ENCODE measurements at places on chromosomes 5 and 9.

DNA sequence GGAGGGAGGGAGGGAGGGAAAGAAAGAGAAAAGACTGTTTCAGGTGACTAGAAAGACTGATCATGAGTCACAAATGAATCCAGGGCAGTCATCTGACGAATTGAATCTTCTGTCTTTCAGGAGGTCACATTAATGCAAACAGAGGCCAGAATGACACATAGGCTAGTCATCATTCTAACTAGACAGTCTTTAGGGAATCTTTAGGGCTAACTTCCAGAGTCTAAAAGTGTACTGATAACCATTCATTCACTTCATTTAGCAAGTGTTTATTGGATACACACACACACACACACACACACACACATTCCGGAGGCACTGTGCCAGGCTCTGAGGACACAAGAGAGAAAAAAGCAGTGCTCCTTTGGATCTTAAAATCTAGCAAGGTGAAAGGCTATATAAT lies 156.7 kb downstream of the EBF1 start:
- no peaks in the 10 kb centered on the region for H3K36me3 ChIP-seq
- no peak overlapping the region for H3K27ac ChIP-seq
- H3K4me3 ChIP-seq: no peak overlapping the region
- no peaks in the 10 kb centered on the region for H3K27me3 ChIP-seq
- H3K4me1 ChIP-seq: 0 out of 2 replicates have a peak, but pooled peaks cover 4% of the 10 kb centered on the region
- DNase-seq: peak; percentile 91

GRCh38 chr5:154312576-154312975 lies 122.0 kb downstream of the GALNT10 start:
- peak; percentile 40 for DNase-seq
- peaks cover 10% of the 10 kb centered on the region for H3K4me1 ChIP-seq
- H3K27ac ChIP-seq: no peak overlapping the region
- no peaks in the 10 kb centered on the region for H3K36me3 ChIP-seq
- no peaks in the 10 kb centered on the region for H3K27me3 ChIP-seq

DNA sequence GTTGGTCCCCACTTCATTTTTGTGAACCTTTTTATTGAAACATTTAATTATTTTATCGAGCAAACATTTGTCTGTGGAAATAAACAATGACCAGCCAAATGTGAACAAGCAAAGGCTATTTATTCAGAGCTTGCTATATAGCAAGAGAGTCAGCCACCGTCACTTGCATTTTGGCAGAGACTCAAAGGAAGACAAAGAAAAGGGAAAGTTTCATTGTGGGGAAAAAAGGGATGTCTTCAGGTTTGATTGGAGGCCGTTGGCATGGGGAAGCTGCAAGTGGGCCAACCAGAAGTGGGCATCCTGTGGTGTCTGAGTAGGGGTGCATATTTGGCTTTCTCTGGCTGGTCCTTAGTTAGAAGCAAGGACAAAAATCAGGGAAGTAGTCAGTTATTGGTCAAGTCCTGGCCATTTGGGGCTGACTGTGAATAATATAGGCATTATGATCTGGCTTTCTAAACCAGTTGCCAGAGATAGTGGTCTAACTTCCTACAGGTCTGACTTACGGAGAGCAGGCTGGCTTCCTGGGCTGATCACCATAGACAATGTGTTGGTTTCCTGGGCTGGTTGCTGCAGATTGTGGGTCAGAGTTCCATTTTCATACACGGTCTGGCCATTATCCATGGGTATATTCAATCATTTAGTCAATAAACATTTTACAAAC lies 16.6 kb downstream of the ENC1 start:
- no peaks in the 10 kb centered on the region for H3K27me3 ChIP-seq
- peaks cover 5% of the 10 kb centered on the region for H3K36me3 ChIP-seq
- H3K4me1 ChIP-seq: no peaks in the 10 kb centered on the region
- no peak for DNase-seq
- no peak overlapping the region for H3K27ac ChIP-seq

DNA sequence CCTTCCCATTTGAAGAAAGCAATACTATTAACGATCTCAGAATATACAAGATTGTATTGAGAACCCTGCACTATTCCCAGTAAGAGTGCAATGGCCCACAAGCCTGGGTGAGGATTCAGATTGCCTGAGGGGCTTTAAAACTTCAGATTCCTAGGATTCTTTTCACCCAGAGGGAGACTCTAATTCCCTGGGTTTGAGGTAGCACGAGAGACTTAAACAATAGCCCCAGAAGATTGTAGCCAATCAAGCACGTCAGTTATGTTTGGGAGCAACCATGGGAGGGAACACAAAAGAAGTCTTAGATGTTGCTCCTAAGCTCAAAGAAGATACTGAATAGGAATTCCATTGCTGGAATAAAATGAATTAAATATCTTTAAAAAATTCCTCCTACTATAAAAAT lies 17.9 kb downstream of the MRPS27 start:
- no peak for DNase-seq
- H3K4me1 ChIP-seq: no peaks in the 10 kb centered on the region
- H3K36me3 ChIP-seq: no peaks in the 10 kb centered on the region
- no peaks in the 10 kb centered on the region for H3K27me3 ChIP-seq
- H3K27ac ChIP-seq: no peak overlapping the region

- H3K4me3 ChIP-seq: no peak overlapping the region
- H3K27ac ChIP-seq: no peak overlapping the region
- H3K27me3 ChIP-seq: no peaks in the 10 kb centered on the region
- peaks cover 10% of the 10 kb centered on the region for H3K36me3 ChIP-seq
- no peak for DNase-seq
These were observed 25.9 kb downstream of the KIF2A start for GRCh38 chr5:62331921-62332320.

- H3K27me3 ChIP-seq: no peaks in the 10 kb centered on the region
- no peaks in the 10 kb centered on the region for H3K4me1 ChIP-seq
- no peak overlapping the region for H3K4me3 ChIP-seq
- peak; percentile 74 for DNase-seq
These were observed 1.7 kb upstream of the KLHL3 start for GRCh38 chr5:137737349-137738131.

- DNase-seq: no peak
- H3K27me3 ChIP-seq: no peaks in the 10 kb centered on the region
- peaks cover 18% of the 10 kb centered on the region for H3K4me1 ChIP-seq
These were observed 36.1 kb upstream of the COL5A1 start for GRCh38 chr9:134605351-134605965.

DNA sequence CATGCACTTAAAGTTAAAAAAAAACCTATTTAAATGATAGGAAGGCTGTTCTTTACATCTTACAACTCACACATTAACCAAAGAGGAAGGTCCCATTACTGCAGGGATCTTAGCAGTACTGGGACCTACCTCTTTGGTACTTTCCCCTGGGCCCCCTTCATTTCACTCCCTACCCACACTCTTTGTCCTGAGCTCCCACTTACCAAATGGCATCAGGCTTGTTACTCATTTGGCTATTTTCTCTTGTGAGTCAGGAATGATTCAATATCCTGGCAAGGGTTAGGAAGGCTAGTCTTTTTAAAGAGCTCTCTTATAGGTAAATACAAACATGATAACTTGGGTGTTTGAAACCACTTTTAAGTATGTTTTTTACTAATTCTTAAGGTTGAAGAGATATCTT lies 117.4 kb upstream of the ELL2 start:
- H3K27me3 ChIP-seq: no peaks in the 10 kb centered on the region
- H3K27ac ChIP-seq: peak overlapping the region; percentile 67
- DNase-seq: peak; percentile 97
- H3K4me1 ChIP-seq: peaks cover 14% of the 10 kb centered on the region
- no peaks in the 10 kb centered on the region for H3K36me3 ChIP-seq

GRCh38 chr9:125594223-125594610 lies 112.8 kb downstream of the MAPKAP1 start:
- H3K27ac ChIP-seq: no peak overlapping the region
- H3K4me1 ChIP-seq: peaks cover 2% of the 10 kb centered on the region
- DNase-seq: no peak
- H3K4me3 ChIP-seq: no peak overlapping the region
- no peaks in the 10 kb centered on the region for H3K27me3 ChIP-seq
- no peaks in the 10 kb centered on the region for H3K36me3 ChIP-seq

GRCh38 chr9:124122813-124123462 lies 111.4 kb downstream of the LHX2 start:
- no peak overlapping the region for H3K27ac ChIP-seq
- no peak overlapping the region for H3K4me3 ChIP-seq
- no peaks in the 10 kb centered on the region for H3K36me3 ChIP-seq
- H3K4me1 ChIP-seq: no peaks in the 10 kb centered on the region

DNA sequence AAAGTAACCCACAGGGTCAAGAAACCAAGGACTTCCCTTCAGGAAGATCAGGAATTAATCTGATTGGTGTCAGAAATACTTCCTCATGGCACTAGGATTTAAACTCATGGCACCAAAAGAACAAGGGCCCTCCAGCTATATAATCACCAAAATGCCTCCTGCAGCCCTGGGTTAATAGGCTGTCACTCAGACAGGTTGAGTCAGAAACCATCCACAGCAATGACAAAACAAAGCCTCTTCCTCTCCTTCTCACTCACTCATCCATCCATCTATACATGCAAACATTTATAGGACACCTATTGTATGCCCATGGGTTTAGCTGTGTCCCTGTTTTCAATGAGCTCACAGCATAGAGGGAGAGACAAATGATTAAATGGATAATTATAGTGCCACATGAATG lies 62.5 kb upstream of the SPOCK1 start:
- H3K36me3 ChIP-seq: no peaks in the 10 kb centered on the region
- no peaks in the 10 kb centered on the region for H3K27me3 ChIP-seq
- H3K4me1 ChIP-seq: peaks cover 3% of the 10 kb centered on the region
- no peak overlapping the region for H3K27ac ChIP-seq

DNA sequence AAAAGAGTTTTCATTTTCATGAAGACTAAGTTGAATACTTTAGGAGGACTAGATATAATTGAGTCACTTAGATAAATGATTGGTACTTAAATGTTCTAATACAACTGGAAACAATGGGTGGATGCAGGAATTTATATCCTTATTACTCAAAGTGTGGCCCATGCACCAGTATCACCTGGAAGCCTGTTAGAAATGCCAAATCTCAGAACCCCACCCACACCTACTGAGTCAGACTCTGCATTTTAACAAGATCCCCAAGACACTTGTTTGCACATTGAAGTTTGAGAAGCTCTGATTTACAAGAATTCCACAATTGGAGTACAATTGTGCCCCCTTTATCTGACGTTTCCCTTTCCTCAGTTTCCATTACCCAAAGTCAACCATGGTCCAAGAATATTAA lies 239.0 kb downstream of the AUH start:
- DNase-seq: no peak
- H3K4me1 ChIP-seq: peaks cover 28% of the 10 kb centered on the region
- H3K36me3 ChIP-seq: no peaks in the 10 kb centered on the region
- no peak overlapping the region for H3K27ac ChIP-seq

DNA sequence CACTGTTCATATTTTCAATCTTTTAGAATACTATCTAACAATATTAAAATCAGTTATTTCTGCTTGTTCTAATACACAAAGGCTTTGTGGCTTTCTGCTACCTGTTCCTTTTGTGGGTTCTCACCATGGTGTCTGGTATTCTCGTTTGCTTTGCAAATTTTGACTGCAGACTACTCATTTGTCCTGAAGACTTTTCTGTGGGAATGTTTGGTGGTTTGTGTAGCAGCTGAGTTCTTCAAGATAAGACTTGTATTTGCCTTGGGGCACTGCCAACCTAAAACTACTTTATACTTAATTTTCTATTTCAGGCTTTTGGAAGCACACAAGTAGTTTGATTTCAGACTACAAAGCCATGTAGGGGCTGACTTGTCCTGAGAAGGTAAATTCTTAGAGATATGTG lies 11.1 kb downstream of the IL33 start:
- H3K36me3 ChIP-seq: no peaks in the 10 kb centered on the region
- peaks cover 4% of the 10 kb centered on the region for H3K27me3 ChIP-seq
- no peak overlapping the region for H3K4me3 ChIP-seq
- DNase-seq: peak; percentile 44

GRCh38 chr9:126624912-126625311 lies 11.2 kb downstream of the LMX1B start:
- H3K27ac ChIP-seq: no peak overlapping the region
- no peaks in the 10 kb centered on the region for H3K4me1 ChIP-seq
- no peak overlapping the region for H3K4me3 ChIP-seq
- H3K27me3 ChIP-seq: peaks cover 94% of the 10 kb centered on the region
- DNase-seq: no peak

DNA sequence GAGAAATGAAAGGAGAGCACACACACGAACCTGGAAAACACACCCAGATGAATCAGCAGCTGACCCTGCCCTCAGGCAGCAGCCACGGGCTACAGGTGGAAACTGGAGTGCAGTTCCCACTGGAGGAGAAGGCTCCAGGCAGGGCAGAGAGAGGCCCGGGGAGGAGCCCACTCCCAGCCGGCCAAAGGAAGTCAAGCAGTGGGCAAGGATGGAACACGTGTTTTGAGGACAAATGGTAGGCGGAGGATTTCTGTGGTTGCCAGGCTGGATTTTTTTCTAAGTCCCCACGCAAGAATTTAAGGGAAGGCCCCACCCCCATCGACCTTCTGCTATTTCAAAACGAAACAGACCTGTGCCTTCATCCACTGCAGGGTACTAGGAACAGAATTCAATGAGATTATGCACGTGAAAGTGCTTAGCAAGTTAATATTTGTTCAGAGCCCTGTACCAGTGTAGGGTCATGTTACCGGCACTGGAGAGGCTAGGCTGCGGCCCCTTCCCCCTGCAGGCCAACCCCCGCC lies 6.8 kb downstream of the EPB41L4B start:
- H3K36me3 ChIP-seq: no peaks in the 10 kb centered on the region
- H3K27ac ChIP-seq: no peak overlapping the region
- peaks cover 50% of the 10 kb centered on the region for H3K27me3 ChIP-seq
- peaks cover 2% of the 10 kb centered on the region for H3K4me1 ChIP-seq
- H3K4me3 ChIP-seq: no peak overlapping the region
- no peak for DNase-seq

DNA sequence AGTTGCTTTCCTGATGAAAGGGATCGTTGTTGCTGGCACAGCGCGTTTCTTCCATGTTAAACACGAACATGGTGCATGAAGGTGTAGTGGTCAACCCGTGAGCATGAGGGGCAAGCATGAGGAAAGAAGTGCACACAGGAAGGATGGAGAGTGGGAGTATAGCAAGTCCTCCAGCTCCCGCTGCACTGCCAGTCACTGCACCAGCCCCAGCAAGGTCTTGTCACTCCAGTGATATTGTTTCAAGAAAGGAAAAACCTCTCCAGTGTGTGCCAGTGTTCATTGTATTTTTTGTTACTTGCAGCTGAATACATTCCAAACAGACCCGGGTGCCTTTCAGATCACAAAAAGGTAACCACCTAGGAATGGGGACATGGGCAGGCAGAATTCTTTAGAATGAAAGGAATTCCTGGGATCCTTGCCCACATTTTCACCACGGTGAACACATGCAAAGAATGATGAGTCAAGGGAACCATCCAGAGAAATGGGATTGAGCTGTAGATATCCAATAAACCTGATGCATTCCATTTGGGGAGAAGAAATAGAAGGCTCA lies 186.3 kb downstream of the AOPEP start:
- no peaks in the 10 kb centered on the region for H3K27me3 ChIP-seq
- no peak overlapping the region for H3K4me3 ChIP-seq
- DNase-seq: peak; percentile 86
- H3K4me1 ChIP-seq: peaks cover 28% of the 10 kb centered on the region
- no peaks in the 10 kb centered on the region for H3K36me3 ChIP-seq

DNA sequence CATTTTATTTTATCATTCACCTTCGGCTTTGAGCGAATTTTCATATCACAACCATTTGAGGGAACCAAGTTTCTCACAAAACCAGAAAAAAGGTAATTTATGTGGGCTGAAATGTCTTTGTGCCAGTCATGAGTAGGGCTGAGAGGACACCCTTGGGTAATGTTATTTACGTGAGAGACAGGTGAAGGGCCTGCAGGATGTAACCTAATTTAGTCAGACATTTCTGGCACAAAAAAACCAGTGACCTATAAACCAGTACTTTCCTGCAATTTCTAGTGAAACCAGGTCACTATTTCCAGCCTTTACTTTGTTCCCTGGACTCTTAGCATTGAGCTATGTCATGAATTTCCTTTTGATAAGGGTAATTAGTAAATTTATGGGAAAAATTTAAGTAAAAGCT lies 17.2 kb upstream of the CCDC112 start:
- no peaks in the 10 kb centered on the region for H3K36me3 ChIP-seq
- peaks cover 2% of the 10 kb centered on the region for H3K27me3 ChIP-seq
- H3K27ac ChIP-seq: no peak overlapping the region
- no peak overlapping the region for H3K4me3 ChIP-seq
- no peak for DNase-seq
